ENCODE measurements at places on chromosomes 2 and 18.

DNA sequence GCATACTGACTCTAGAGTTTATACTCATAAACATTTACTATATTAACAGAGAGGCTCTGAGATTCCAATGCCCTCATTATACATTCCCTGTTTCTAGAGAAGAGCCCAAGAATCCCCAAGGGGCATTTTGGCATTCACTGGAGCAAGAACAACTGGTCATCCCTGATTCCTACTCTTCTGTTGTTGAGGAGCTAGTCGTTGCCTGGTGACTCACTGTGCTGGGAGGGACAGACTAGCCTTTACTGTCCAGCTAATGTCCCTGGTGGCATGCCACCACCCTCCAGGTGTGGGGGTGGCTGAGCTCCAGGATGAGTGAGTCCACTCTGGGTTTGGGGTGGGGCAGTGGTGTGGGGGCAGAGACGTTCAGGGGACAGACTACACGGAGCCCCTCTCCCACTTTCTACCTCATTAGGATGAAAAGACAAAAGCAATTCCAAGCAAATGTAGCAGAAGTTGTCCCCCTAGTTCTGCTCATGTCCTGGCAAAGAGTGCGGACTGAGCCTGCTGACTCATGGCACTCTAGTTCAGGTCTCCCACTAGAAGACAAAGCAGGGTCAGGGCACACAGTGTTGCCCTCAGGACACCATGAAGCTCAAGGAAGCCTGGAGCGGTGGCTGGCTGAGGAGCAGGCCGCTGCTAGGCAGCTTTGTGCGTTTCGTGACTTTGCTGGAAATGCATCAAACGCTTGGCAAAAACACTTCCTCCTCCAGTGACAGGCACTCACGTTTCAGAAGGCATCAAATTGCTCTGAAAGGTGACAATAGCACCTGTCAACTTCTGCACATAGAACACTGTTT is 49.4 kb downstream of the RHOB start:
- no peak for DNase-seq

- DNase-seq = peak; percentile 92
Measured at GRCh38 chr2:120012771-120013596, at the start of gene EPB41L5. Gene EPB41L5, plus strand, starts transcription at chr2:120013077. Its CDS starts 6,008 bp downstream, at chr2:120019085.

- no peak for DNase-seq
Measured at GRCh38 chr18:6405237-6406074, 9.3 kb downstream of the L3MBTL4 start.

GRCh38 chr2:134139611-134140010 is 114.3 kb upstream of the MGAT5 start:
- no peak for DNase-seq

GRCh38 chr18:63175264-63175663 is 144.3 kb downstream of the BCL2 start:
- no peak for DNase-seq

DNA sequence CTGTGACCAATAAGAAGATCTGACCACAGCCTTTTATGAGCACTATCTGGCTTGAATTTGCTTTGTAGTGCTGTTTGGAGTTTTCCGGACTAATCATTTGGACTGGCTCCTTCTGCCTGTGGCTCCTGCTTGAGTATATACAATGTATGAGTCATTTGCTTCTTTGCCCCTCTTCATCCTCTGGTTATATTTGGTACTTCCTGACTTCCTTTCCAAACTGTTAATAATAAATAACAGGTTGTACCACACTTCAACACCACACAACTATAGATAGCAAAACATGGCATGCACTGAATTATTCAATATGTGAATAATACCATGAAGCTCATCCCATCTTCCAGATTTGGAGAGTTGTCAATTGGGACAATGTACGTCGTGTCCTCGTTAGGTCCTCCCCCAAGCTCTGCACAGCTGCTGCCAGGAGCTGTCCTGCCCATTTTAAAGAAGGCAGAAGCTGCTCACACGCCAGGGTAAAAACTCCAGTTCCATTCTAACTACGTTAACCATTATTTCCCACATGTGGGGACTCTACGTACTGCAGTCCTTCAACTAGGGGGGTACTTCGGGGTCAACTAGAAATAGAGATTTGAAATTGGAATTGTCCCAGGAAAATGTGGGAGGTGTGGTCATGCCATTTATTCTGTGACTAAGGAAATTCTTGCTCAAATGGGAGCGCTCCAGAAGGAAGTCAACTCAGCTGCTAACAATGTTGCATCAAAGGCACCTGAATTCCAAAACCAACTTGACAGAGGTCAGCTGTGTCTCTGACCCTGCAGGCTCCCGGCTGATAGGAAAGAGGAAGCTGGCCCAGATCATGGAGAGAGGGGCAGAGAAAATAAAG is 38.1 kb downstream of the ST8SIA5 start:
- DNase-seq = no peak

- no peak for DNase-seq
Measured at GRCh38 chr2:221655300-221655699, 83.2 kb upstream of the EPHA4 start.

DNA sequence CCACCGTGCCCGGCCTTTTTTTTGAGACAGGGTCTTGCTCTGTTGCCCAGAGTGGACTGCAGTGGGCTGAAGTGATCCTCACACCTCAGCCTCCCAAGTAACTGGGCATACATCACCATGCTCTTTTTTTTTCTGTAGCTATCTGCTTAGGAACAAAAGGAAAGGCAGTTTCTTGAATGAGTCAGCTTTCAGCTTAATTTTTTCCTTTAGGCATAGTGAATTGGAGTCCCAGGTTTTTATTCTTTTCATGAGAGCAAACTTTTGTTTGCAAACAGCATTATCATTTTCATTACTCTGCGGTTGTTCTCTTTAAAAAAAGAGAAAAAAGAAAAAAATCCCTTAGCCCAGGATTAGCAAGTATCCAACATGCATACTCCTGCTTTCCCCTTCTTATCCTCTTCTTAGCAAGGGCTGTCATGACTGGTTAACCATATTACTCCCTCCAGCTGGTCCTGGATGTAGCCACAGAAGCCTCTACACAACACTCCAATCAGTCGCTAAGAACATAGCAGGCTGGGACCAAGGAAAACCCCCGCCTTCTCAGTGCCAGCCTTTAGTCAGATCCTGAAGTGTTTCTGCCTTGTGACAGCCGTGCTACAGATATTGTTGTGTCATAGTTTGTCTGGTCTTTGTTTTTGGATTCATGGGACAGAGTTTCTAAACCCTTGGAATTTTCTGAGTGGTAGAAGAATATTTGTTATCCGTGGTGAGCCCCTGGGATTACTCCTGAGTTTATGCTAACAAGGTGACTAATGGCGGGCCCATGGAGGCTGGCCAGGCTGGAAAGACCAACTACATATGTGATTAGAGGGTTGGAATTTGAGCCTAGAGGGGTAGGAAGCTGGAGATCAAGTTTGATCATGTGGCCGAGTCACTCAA is 23.3 kb upstream of the ST3GAL5 start:
- no peak for DNase-seq

GRCh38 chr2:66488946-66489345 is 54.0 kb downstream of the MEIS1 start:
- DNase-seq = no peak

DNA sequence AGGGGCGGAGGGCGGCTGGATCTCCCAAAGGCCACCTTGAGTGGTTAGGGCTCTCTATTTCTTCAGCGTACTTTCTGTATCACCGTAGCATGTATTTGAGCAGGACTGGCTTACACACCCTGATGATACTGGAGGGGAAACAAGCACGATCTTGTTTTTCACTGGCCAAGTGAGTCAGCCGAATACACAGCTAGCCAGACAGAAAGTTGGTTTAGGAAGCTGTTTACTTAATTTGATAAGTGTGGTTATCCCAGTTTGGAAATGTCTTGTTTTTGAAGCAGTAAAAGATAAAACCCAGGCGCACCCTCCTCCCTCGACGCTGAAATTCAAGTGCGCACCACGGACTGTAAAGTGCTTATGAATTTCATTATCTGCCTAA is 582 bp downstream of the RIOK3 start:
- DNase-seq = peak; percentile 25

- no peak for DNase-seq
Measured at GRCh38 chr2:205014201-205014600, 468.9 kb downstream of the PARD3B start.

GRCh38 chr18:58105206-58105887 is 61.3 kb downstream of the NEDD4L start:
- no peak for DNase-seq

GRCh38 chr2:126652323-126652891 is 3.6 kb upstream of the GYPC start:
- no peak for DNase-seq

DNA sequence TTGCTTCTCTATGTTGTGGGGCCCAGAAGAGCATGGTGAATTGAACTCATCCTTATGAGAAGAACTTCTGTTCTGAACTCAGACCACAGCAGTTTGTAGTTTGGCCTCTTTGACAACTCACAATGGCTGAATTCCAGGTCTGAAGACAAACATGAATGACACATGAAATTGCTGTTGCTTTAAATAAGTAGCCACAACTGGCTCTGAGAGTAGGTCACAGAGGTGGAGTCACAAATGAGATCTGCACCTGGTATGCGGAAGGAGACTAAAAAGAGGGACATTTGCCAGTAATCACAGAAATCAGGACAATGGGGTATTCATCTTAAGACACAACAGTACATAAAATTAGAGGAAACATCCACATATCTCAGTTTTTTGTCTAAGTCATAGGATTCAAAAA is 290.3 kb upstream of the MMADHC start:
- no peak for DNase-seq

- no peak for DNase-seq
Measured at GRCh38 chr2:147135376-147135775, 709.5 kb upstream of the ACVR2A start.

DNA sequence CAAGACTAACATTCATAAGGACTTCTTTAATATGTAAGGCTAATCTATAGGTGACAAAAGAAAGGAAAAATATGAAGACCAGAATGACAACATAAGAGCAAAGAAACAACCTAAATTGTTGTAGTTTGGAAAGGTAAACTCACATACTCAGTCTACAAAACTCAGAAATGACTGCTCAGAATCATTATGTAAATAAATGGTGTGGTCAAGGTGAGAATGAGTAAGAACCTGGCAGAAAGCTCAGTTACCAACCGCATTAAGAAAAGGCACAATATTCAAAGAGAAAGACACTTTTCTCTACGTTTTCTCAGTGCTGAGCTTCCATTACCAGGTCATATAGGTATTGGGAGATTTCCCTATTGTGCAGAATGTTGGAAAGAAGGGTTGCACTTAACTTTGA is 15.8 kb downstream of the ATF2 start:
- no peak for DNase-seq

- peak; percentile 49 for DNase-seq
Measured at GRCh38 chr2:178194600-178195389, 483 bp downstream of the OSBPL6 start.

- DNase-seq = no peak
Measured at GRCh38 chr18:65761636-65762295, 11.0 kb downstream of the CDH7 start.

GRCh38 chr18:63054901-63055584 is 264.5 kb downstream of the BCL2 start:
- DNase-seq = no peak

GRCh38 chr2:15507061-15507460 is 54.1 kb downstream of the NBAS start:
- DNase-seq = no peak

DNA sequence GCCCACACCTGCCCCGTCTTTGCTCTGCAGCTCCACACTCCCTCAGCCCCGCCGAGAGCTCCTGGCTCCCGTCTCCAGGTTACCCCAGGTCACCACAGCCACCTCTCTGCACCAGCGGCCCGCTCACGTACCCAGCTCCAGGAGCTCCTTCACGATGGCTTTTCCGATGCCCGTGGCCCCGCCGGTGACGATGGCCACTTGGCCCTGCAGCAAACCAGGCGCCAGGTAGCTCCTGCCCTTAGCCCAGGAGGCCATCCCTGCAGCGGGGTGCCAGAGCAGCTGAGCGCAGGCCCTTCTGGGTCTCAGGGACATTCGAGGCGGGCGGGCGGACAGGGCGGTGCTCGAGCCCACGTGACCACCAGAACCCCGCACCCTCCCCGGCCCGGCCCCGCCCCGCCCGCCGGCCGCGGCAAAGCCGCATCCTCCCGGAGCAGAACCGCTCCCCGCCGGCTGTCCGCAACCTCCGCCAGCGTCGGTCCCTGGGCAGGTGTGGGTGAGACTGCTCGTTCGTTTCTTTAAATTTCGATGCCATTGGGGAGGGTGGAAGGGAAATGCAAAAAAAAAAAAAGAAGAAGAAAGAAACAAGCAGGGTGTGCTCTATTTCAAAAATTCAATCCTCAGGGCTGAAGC is at the start of the genes PECR and TMEM169:
PECR (minus strand) TSS at position 323 of the 630 bp plus-strand sequence; CDS start at position 255, 68 bp downstream.
TMEM169 (plus strand) TSS at position 433 of the 630 bp plus-strand sequence. CDS start 14,045 bp downstream, outside the sequence.
- peak; percentile 94 for DNase-seq

DNA sequence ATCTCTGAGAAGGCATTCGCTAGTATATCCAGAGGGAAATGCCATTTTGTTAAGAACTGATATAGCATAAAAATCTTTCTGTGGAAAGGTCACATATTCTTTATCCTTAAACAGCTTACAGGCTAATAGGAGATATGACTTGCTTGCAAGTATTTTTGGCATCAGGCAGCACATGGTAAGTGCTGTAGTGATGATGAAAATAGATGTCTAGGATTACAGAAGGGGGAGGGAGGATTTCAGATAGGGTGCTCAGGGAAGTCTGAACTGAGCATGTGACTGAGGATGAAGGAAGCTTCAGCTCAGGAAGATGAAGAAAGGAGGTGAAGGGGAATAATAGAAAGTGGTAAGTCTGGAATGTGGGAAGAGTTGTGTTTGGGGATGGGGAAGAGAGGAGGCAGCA is 158.5 kb upstream of the NOSTRIN start:
- DNase-seq = no peak

DNA sequence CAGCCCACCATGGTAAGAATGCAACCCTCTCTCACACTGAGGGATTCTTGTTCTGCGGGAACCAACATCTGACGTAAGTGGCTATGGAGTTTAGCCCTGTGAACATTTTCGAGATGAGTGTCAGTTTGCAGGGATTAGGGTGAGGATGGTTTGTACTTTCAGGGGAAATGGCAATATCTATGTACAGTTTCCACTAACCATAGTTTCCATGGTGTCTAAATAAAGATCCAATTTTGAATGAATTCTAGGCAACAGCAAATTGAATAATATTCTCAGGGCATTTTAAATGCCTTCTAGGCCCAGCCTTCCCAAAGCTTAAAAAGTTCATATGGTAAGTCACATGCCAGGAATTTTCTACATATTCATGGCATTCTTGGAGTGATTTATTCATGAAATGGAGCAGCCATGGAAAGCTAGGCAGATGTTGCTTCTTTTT is 105.4 kb upstream of the MMADHC start:
- DNase-seq = no peak

- DNase-seq = no peak
Measured at GRCh38 chr2:216078776-216079175, 2.8 kb downstream of the PECR start.

GRCh38 chr2:158457092-158457825 is 507 bp downstream of the PKP4 start:
- DNase-seq = peak; percentile 70

DNA sequence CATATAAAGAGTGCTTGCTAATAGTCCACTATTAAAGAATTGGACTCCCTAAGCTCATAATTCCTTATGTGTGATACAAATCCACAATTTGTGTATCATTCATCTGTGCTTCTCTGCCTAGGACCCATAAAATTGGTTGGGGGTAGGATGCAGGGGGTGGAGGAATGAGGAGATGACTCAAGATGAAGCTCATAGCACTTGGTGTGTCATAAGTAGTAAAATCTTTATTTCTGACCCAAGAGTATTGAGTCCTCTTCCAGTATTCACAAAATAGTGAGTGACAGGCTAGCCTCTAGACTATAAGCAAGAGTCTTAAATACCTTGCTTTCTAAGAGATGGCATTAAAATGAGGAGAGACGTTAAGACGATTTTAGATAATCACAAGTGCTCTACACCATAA is 390.9 kb upstream of the CDH19 start:
- no peak for DNase-seq
